ENCODE measurements at places on chromosomes 6 and 20.

DNA sequence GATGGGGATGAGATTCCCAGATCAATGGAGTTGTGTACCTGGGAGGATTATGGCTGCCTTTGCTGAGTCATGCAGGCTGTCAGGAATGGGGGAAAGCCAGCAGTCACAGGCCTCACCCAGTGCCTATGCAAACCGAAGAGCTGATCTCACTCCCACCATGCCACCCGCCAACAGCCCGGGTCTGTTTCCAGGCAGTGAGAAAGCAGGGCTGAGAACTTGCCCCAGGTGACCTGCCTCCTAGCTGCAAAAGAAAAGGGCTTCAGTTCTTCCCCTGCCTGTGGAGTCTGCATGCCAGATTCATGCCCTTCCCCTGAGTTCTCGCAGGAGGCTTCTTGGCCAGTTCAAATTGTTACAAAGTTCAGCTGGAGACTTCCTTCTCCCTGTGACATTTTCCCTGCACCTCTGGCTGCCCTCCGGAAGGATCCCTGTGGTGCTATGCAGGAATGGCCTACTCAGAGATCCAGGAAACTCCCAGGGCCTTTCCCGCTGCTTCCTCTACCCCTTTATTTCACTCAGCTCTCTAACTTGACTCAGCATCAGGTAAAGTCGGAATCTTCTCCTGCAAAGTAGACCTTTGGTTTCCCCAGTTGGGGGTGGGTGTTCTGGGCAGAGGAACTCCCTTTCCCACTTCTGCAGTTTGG is 71.5 kb upstream of the B3GAT2 start:
- DNase-seq = no peak

- DNase-seq = no peak
Measured at GRCh38 chr6:77502981-77503380, 39.7 kb upstream of the HTR1B start.

GRCh38 chr6:116010790-116011401 is 49.8 kb downstream of the FRK start:
- no peak for DNase-seq

DNA sequence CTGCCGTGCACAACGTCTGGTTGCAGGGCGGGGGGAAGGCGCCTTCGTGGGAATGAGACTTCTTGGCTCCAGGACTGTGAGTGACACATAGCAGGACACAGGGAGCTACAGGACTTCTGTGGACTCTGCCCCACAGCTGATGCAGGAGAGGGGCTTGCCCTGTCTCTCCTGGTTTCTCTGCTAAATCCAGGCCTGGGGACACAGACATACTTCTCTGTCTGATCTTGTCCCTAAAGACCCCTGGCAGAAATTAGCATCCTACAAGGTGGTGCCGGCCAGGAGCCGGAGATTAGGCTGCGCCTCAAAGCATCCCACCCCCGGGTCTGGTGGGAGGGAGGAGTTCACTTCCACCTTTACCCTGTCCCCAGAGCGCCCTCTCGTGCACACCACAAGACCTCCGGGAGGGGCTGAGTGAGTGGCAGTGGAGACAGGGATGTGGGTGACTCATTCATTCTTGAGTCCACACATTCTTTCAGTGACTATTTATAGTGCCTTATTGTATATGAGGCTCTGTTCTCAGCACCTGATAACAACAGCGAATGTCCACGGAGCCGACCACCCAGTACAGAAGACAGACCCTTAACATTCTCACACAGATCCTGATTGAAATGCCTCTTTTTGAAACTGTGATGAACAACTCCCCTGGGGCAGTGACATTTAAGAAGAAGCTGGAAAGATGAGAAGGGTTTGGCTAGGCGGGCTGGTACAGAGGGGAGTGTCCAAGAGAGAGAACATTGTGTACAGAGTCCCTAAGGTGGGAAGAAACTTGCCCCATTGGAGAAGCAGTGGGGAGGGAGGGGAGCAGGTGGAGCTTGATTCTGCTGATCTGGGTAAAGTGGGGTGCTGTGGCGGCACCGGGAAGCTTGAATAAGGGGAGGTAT is 39.0 kb downstream of the GMPR start:
- DNase-seq = no peak

GRCh38 chr6:64225503-64225902 is 589.9 kb downstream of the PHF3 start:
- no peak for DNase-seq

Data from activated naive CD4-positive, alpha-beta T cell (primary cell).